Foreskin keratinocyte (primary cell): ENCODE measurements at places on chromosomes 6 and 20.

DNA sequence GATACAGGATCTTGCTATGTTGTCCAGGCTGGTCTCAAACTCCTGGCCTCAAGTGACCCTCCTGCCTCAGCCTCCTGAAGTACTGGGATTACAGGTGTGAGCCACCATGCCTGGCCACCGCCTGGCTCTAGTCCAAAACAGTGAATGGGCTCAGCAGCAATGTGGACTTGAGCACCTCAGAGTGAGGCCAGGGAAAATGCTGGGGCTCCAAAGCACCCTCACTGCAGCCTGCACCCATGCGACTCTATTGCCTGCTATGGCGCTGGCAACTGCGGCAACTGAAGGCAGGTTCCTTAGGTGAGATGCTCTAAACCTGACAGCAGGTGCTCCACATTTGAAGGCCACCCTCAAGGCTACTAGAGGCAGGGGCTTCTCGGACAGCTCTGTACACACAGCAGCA, 26.5 kb downstream of the MAP1LC3A start:
- DNase-seq: no peak

- no peak for DNase-seq
These were observed 271.4 kb downstream of the ALDH8A1 start for GRCh38 chr6:134678436-134678889.

GRCh38 chr6:16302721-16303552, 64.5 kb downstream of the GMPR start:
- DNase-seq: no peak

DNA sequence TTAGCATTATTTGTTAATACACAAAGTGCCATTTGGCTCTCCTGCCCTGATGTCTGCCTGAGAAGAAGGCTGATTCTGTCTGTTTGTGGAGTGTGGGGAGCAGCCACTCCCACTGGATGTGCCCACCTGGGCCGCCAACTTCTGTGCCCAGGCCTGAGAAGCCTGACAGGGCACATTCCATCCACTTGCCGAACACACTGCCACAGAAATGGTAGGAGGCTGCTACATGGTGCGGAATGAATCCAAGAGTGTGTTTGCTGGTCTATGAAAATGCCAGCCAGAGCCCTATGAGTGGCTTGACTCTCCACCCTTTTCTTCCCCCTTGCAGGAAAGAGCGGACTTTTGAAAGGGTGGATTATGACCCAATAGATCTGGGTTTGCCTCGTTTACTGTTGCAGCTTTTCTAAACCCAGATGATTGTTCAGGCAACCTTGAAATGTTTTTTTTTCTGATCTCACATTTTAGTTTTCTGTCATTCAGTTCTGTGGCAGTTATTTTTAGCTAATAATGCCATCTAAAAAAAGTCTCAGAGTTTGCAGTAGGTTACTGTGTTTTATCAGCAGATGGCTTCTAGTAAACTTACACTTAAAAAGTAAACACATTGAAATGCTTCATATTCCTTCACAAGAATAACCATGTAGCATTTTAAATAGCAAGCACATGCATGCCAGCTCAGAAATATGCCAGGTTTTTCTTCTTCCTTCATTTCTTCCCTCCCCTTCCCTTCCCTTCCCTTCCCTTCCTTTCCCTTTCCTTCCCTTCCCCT, 196.5 kb downstream of the SLC35F1 start:
- DNase-seq: no peak

GRCh38 chr6:147053311-147053921, 150.8 kb upstream of the STXBP5 start:
- no peak for DNase-seq

DNA sequence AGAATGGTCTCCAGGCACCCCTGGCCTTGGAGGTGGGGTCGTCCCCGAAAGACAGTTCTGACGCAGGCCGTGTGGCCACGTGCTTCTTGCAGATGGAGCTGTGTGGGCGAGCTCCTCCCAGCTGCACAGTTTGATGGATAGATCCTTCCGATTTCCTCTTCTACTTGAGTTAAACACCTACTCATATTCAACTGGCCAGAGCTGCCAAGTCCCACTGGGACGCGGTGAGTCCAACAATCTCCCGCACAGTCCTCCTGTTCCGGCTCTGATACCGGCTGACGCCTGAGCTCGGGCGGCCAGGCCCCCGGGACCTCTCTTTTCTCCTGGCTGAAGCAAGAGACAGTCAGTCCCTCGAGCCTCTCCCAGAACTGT, 57.9 kb upstream of the DACT2 start:
- no peak for DNase-seq

DNA sequence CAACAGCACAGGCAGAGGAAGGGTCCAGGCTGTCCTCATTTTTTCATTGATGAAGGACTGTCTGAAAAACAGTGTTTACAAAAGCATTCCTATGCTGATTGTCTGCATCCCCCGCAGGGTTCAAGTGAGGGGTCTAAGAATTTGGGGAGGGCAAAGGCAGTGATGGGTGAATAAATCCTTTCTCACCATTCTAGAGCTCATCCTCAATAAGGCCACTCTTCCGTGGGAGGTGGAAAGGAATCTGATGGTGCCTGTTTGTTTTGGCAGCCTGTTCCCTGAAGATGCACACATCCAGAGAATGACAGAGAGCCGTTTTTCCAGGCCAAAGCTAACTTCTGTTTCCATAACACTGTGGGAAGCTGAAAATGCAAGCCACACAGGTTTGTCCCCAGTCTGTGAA, 164.5 kb downstream of the MOXD1 start:
- DNase-seq: no peak

DNA sequence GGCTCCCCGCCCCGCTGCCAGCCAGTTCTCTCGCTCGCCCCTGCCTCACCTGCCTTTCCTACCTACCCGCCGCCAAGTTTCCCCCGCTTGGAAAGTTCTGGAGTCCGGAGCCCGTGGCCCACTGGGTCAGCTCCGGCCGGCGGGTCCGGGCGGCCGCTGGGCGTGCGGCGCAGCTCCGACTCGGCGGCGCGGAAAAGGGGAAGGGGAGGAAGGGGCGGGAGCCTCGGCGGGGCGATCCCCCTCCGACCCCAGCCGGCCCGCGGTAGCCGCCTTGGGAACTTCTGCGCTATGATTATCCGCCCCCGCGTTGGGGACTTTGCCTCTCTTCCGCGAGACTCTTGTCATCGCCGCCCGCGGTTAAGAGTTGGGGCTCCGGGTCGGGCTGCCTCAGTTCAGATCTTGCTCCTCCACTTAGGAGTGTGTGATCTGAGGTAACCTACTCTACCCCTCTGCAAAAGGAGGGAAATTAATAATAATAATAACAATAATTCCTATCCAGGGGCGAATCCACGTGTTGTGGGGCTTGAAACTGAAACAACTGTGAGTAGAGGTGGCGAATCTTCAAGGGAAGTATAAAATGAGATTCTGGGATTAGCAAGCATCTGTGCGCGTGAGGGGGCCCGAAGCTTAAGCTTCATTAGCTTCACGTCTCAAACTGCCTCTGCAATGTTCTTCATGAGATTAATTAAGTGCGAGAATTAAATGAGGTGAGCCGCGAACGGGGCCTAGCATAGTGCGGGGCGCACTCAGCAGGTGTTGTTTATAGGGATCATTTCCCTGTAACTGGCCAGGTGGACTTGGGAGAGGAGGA, 30.8 kb downstream of the SF3B5 start:
- no peak for DNase-seq

DNA sequence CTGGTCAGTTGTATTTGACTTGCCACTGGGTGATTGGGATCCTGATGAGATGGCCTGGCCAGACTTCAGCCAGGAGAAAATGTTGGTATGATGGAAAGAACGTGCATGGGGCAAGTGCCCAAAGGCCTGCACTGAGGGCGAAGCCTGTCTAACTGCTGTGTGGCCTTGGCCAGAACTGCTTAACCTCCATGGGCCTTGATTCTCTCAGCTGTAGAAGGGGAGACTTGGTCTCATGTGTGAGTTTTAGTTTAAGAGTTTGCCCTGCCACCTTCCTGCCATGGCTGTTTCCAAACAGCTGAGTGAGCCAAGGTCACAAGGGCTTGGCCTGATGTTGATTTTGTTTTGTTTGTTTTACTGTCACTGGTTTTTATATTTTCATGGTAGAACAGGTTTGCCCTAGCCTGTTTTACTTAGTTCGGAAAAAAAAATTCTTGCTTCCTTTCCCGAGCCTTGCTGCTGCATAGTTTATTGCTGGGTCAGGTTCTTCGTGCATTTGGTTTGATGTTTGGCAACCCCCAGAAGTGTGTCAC, 35.3 kb downstream of the DSTN start:
- no peak for DNase-seq

- DNase-seq: no peak
These were observed 317.8 kb downstream of the CDH4 start for GRCh38 chr20:61569825-61570224.

DNA sequence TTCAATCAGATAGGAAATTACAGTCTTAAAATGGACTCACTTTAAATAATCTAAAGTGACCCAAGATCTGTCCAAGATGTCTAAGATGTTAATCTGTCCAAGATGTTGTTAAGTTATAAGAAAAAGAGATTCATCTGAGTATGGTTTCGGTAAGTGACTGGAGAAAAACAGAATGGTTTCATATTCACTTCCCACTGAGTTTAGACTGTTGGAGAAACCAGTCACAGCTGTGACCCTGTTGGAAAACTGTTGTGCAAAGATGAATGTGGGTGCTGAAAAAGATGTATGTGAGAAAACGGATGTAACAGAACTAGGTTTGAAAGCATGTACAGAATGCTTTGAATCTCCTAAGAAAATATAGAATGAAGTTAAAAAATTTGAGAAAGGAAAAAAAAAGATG, 325.9 kb downstream of the COL12A1 start:
- no peak for DNase-seq

- DNase-seq: no peak
These were observed 116.3 kb downstream of the ERMARD start for GRCh38 chr6:169867751-169868191.

GRCh38 chr20:43040427-43040826, 149.3 kb downstream of the PTPRT start:
- DNase-seq: no peak

DNA sequence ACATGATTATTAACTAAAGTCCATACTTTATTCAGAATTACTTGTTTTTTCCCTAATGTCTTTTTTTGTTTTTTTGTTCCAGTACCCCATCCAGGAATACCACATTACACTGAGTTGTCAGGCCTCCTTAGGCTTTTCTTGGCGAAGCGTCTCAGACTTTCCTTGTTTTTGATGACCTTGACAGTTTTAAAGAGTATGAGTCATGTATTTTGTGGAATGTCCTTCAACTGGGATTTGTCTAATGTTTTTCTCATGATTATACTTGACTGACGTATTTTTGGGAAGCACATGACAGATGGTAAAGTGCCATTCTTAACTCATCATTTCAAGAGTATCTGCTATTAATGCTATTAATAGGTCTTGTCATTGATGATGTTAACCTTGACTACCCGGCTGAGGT, 23.6 kb downstream of the ENPP1 start:
- peak; percentile 73 for DNase-seq

- no peak for DNase-seq
These were observed 62.6 kb downstream of the BTBD3 start for GRCh38 chr20:11980263-11980662.

- no peak for DNase-seq
These were observed 36.3 kb downstream of the PYGB start for GRCh38 chr20:25284131-25284601.

DNA sequence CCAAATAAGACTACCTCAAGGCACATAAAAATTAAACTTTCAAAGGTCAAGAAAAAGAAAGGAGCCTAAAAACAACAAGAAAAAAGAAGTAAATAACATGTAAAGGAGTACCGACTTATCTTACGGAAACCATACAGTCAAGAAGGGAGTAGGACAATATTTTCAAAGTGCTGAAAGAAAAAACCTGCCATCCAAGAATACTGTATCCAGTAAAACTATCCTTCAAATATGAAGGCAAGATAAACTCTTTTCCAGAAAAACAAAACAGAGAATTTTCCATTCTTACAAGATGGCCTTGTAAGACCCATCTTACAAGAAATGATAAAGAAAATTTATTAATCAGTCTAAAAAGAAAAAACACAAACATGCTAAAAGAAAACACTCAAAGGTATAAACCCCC, 302.2 kb downstream of the LMBRD1 start:
- DNase-seq: no peak

GRCh38 chr6:118890997-118891790, 2.8 kb upstream of the ASF1A start:
- DNase-seq: no peak

DNA sequence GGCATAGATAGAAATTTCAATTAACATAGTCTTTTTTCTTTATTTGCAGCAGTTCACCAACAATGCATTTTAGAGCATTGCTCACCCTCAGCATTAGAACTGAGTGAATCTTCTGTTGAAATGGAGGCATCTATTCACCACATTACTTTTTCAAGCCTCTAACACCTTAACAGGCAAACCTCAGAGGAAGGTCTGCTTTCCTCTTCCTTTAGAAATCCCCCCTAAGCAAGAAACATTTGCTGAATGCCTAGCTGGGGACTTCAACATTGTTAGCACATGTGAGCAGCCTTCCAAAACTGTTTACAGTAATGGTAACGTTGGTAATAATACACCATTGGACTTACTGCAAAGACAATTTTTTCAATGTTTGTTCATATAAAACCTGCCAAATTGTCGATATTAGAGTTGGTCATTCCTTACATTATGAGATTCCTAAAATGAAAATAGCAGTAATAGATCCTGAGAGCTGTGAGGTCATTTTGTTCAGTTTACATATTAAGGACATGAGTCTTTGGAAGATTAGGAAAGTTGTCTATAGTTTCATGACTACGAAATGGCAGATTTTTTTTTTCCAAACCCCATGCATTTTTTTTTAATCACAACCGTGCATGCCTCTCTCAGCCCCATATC, 20.6 kb upstream of the AKIRIN2 start:
- DNase-seq: no peak

GRCh38 chr6:168100803-168101589, 22.0 kb upstream of the FRMD1 start:
- no peak for DNase-seq

- peak; percentile 30 for DNase-seq
These were observed 30.9 kb upstream of the AVP start for GRCh38 chr20:3115190-3116107.

DNA sequence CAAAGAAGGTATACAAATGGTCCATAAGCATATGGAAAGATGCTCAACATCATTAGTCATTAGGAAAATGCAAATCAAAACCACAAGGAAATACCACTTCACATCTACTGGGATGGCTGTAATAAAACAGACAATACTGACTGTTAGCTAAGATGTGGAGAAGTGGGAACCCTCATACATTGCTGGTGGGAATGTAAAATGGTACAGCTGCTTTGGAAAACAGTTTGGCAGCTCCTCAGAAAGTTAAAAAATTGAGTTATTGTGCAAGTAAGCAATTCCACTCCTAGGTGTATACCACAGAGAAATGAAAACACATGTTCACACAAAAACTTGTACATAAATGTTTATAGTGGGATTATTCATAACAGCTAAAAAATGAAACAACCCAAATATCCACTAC, 173.0 kb upstream of the JAG1 start:
- no peak for DNase-seq
